ENCODE measurements at places on chromosomes 5 and 9.

- no peaks in the 10 kb centered on the region for H3K36me3 ChIP-seq
- H3K27ac ChIP-seq, result no peak overlapping the region
- H3K27me3 ChIP-seq, result no peaks in the 10 kb centered on the region
- DNase-seq, result no peak
Measured at GRCh38 chr9:124693403-124693802, 77.7 kb downstream of the NR6A1 start.

DNA sequence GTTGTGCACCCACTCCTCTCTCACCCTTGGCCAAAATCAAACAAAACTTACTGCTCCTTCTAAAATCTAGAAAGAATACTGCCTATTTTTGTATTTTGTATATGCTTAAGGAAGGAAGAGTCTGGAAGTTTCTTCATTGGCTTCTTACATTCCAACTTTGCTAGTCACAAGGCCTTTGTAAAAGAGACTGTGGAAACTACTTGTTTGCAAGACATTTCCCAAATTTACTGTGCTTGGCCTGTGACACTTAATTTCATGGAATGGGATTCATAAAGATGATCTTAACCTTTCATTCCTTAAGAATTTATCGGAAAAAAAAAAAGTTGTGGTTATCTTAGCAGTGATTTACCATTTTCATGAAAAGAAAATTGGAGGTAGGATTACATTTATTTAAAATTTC, 208.9 kb downstream of the VPS13A start:
- no peaks in the 10 kb centered on the region for H3K36me3 ChIP-seq
- H3K4me1 ChIP-seq, result no peaks in the 10 kb centered on the region
- H3K27me3 ChIP-seq, result no peaks in the 10 kb centered on the region
- DNase-seq, result no peak

DNA sequence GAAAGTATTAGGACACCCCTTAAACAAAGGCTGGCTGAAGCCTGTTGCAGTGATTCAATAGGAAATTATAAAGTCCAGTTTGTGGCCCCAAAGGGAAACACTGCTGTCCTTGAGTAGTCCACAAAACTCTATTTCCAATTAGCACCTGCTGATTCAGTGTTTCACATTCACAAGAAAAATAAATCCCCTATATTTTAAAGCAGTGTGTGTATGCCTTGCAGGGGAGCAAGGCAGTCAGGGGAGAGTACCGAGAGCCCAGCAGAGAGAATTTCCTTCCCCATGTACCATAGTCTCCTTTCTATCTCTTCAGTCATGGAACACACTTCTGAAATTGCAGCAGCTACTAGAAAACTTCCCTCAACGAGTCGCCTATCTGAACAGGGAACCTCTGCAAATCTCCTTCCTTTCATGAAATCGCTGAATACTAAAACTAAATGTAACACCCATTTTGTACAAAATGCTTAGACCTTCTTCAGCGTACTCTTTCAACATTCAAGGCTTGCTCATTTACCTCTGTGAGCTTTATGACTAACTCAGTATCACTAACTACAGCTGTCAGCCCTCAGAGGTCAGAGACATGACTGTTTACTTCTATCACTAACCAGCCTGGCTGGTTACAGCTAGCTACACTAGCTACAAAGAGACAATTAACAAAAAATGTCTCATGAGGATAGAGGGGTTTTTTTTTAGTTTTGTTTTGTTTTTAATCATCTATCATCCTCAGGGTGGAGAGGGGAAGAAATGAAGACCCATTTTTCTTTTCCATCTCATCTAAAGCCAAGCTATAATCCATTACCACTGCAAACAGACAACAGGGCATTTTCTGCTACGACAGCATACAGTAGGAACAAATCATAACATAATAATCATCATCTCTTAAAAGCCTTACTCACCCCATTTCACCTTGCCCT, 188.7 kb downstream of the EBF1 start:
- no peak overlapping the region for H3K27ac ChIP-seq
- no peak for DNase-seq
- H3K4me1 ChIP-seq, result peaks cover 15% of the 10 kb centered on the region
- H3K36me3 ChIP-seq, result no peaks in the 10 kb centered on the region
- H3K4me3 ChIP-seq, result no peak overlapping the region

GRCh38 chr5:164090358-164090757, 584.9 kb downstream of the MAT2B start:
- no peaks in the 10 kb centered on the region for H3K36me3 ChIP-seq
- H3K4me1 ChIP-seq, result no peaks in the 10 kb centered on the region
- H3K4me3 ChIP-seq, result no peak overlapping the region
- no peak for DNase-seq
- no peak overlapping the region for H3K27ac ChIP-seq
- no peaks in the 10 kb centered on the region for H3K27me3 ChIP-seq

DNA sequence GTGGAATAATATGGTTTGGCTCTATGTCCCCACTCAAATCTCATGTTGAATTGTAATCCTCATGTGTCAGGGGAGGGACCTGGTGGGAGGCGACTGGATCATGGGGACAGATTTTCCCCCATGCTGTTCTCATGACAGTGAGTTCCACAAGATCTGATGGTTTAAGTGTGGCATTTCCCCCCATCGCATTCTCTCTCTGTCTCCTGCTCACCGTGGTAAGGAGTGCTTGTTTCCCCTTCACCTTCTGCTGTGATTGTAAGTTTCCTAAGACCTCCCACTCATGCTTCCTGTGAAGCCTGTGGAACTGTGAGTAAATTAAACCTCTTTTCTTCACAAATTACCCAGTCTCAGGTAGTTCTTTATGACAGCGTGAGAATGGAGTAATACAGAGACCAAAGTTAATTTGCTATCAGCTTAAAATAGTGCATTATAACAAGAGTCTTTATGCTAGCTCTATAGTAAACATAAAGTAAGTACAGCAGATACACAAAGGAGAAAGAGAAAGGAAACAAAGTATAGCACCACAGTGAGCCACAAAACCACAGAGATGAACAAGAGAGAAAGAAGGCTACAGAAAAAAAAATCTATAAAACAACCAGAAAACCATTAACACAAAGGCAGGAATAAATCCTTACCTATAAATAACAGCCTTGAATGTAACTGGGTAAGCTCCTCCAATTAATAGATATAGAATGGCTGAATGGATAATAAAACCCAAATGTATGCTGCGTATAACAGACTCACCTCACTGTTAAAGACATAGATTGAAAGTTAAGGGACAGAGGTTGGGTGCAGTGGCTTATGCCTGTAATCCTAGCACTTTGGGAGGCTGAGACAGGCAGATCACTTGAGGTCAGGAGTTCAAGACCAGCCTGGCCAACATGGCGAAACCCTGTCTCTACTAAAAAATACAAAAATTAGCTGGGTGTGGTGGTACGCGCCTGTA, 39.7 kb downstream of the RAPGEF6 start:
- no peaks in the 10 kb centered on the region for H3K27me3 ChIP-seq
- peak overlapping the region; percentile 87 for H3K27ac ChIP-seq
- peak overlapping the region; percentile 43 for H3K4me3 ChIP-seq
- H3K4me1 ChIP-seq, result peaks cover 65% of the 10 kb centered on the region
- no peaks in the 10 kb centered on the region for H3K36me3 ChIP-seq

DNA sequence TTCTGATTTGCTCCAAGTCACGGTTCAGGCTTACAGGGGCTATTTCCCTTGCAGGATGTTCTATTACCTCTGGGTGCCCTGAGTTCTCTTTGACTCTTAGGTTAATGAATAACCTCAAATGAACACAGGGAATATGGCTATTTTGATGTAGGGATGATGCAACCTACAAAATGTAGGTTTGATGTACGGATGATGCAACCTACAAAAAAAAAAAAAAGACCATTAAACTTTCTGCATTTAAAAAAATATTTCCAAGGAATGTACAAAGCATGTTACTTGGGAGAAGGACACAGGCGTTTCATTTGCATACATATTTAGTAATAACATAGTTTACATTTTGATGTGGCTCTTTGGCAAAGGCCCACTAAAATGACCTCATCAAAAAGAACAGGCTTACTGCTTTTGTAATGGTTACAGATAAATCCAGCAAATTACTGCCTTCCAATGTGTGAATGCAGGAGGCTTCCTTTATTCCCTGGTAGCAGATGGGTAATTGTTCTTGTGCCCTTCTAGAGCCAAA, 36.3 kb downstream of the ZNF474 start:
- H3K4me3 ChIP-seq, result no peak overlapping the region
- H3K27ac ChIP-seq, result no peak overlapping the region
- no peaks in the 10 kb centered on the region for H3K4me1 ChIP-seq
- no peak for DNase-seq
- peaks cover 1% of the 10 kb centered on the region for H3K27me3 ChIP-seq
- H3K36me3 ChIP-seq, result no peaks in the 10 kb centered on the region

DNA sequence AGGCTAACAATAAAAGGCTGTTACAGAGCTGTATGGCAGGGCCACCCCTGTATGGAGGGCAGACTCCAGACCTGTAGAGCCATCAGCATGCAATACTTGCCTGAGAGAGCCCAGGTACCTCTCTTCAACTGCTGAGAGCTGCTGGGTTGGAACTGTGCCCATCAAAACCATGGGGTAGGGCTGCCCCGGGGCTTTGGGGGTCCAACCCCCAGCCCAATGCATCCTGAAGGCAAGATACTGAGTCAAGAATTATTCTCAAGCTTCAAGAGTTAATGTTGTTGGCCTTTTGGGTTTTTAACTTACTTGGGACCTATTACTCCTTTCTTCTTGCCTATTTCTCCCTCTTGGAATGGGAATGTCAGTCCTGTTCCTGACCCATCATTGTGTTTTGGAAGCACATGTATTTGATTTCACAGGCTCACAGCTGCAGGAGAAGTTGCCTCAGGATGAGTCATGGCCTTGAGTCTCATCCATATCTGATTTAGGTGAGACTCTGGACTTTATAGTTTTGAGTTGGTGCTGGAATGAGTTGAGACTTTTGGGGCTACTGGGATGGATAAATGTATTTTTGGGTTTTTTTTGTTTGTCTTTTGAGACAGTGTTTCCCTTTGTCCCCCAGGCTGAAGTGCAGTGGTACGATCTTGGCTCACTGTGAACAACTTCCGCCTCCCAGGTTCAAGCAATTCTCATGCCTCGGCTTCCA, 21.0 kb upstream of the CDK7 start:
- no peaks in the 10 kb centered on the region for H3K27me3 ChIP-seq
- no peak overlapping the region for H3K27ac ChIP-seq
- DNase-seq, result no peak

DNA sequence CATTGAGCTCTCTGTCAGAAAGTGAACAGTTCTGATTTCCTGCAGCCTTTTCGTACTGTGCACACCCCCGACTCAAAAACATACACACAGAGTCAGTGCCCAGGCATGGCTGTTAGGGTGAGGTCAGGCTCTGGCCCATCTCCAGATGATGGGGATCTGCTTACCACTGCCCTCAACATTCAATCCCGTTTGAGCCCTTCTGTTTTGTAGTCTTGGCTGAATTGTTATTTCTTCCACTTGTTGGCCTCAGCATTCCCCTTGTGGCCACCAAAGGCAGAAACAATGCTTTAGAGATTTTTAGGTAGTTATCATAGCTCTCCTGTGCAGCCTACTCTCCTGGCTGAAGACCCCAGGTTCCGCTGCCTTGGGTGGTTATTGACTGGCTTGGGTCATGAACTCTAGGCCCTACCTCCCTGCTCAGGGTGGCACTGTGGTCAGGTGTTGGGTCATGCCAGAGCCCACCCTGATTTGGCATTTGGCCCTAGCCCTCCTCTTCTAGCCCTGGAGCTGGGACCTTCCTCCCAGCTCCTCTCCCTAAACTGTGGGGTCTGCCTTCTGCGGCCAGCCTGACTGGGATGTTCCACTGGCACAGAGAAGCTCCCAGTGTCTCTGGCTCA, 7.8 kb upstream of the MYOZ3 start:
- H3K36me3 ChIP-seq, result no peaks in the 10 kb centered on the region
- no peak overlapping the region for H3K4me3 ChIP-seq
- H3K27ac ChIP-seq, result no peak overlapping the region
- H3K27me3 ChIP-seq, result no peaks in the 10 kb centered on the region

DNA sequence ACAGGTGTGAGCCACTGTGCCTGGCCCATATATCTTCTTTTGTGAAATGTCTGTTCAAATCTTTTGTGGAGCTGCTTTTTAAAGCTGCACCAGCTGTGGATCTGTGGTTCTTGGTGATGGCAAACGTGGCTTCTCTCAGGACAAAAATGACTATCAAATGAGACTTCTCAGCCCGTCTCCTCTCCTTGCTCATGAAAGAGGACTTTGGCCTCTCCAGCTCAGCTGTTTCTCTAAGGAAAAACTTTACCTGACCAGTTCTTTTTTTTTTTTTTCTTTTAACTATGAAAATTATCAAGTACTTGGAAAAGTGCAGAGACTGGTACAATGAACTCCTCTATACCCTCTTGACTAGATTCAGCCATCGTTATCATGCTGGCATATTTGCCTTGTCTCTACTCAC, 44.8 kb downstream of the RALGPS1 start:
- H3K4me3 ChIP-seq, result no peak overlapping the region
- DNase-seq, result no peak
- H3K27me3 ChIP-seq, result peaks cover 14% of the 10 kb centered on the region

DNA sequence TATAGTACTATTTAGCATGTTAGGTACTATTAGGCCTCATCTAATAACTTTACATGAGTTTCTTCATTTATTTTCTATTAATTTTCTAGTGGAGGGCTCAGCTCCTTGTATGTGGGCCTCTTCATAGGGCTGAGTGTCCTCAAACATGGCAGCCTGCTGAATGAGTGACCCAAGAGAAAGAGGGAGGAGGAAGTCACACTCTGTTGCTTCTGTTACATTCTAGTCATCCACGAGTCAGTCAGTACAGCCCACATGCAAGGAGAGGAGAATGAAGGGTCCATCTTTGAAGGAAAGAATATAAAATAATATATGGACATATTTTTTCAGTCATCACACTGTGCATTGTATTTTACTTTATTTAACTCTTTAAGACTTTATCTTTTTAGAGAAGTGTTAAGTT, 66.6 kb upstream of the NR3C1 start:
- H3K27me3 ChIP-seq, result no peaks in the 10 kb centered on the region
- H3K27ac ChIP-seq, result no peak overlapping the region
- no peaks in the 10 kb centered on the region for H3K36me3 ChIP-seq
- H3K4me3 ChIP-seq, result no peak overlapping the region
- DNase-seq, result no peak

DNA sequence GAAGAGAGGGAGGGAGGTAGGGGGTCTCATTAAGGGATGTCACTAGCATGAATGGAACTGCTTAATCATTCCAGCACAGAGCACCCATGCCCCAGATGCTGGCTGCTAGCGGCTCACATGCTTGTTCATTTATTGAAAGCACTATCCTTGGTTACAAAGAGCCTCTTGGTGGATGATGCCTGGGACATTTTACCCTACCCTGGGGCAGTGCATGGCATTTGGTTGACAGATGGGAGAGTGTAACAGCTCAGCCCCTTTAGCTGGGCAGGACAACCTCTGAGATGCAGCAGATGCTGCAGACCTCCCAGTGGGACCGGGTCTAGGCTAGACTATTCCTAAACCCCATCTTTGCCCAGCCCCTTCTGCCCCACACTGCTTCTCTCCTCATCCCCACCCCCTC, 46.9 kb upstream of the TCERG1 start:
- H3K27me3 ChIP-seq, result peaks cover 8% of the 10 kb centered on the region
- no peak overlapping the region for H3K4me3 ChIP-seq
- no peaks in the 10 kb centered on the region for H3K4me1 ChIP-seq
- H3K36me3 ChIP-seq, result no peaks in the 10 kb centered on the region
- no peak for DNase-seq
- no peak overlapping the region for H3K27ac ChIP-seq

All from naive thymus-derived CD8-positive, alpha-beta T cell (primary cell).